ENCODE measurements at places on chromosomes 11 and 22.

DNA sequence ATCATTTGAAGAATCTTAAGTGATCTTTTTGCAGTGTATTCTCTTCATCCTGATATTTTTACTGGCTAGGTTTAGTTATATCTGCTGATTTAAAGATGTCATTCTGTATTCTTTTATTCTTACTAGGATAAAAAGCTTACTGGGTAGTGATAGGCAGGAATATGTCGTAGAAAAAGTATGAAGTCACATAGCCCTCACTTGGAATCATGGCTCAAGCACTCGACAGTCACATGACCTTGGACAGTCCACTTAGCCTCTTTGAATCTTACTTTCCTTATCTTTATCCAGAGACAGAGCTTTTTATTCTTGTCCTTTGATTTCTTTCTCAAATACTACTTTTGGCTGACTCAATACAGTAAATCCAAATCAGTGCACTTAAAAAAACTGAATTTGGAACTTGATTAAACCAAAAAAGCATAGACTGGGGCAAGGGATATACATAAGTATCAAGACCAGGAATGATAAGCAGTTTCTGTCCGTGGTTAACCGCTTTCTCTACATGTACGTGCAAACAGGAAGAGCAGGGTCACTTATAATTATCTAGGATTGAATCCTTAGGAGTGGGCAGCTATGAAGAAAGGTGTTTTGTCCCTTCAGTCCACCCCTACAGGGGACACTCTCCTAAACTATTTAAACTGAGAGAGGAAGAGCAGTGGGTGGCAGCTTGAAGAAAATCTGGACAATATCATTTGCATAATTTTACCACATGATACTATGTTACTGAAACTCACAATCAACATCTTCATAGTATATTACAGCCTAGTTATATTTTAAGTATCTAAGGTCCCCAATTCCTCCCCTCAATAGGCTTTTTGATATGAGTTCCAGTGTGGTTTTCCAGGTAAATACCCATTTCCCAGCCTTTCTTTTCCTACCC lies 8.0 kb downstream of the MMP7 start:
- no peak for DNase-seq

DNA sequence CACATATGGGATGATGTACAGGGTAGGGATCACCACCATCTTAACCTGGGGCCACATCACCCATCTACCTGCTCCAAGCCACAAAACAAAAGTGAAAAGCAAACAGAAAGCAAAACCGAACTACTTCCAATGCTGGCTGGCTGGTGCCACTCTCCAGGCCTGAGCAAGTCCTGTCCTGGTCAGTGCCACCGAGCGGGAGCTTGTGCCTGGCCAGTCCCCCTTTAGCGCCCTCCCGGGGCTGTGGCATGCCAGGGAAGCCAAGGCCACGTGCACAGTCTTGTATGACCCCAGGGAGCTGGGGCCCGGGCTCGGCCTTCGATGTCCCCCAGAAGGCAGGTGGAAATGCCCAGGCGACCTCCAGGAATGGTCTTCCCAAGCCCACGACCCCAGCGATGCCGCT lies 17.9 kb upstream of the NAP1L4 start:
- DNase-seq = no peak

GRCh38 chr11:40030867-40031266 lies 1428.6 kb downstream of the LRRC4C start:
- DNase-seq = no peak

DNA sequence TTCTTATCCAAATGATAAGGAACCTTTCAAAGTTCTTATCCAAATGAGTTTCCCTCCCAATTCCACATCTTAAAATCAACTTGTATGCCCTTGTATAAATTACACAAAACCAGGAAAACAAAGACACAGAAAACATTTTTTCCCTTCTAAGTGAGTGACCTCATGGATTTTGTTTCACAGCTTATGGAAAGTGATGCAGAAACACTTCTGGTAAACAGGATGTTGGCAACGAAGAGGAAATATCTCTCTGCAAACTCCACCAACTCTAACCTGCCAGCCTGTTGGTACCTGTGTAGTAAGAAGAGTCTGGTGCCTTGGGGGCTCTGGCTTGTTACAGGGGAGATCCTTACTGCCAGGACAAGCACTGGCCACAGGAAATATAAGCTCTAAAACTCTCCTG lies 57.0 kb downstream of the CELSR1 start:
- no peak for DNase-seq

DNA sequence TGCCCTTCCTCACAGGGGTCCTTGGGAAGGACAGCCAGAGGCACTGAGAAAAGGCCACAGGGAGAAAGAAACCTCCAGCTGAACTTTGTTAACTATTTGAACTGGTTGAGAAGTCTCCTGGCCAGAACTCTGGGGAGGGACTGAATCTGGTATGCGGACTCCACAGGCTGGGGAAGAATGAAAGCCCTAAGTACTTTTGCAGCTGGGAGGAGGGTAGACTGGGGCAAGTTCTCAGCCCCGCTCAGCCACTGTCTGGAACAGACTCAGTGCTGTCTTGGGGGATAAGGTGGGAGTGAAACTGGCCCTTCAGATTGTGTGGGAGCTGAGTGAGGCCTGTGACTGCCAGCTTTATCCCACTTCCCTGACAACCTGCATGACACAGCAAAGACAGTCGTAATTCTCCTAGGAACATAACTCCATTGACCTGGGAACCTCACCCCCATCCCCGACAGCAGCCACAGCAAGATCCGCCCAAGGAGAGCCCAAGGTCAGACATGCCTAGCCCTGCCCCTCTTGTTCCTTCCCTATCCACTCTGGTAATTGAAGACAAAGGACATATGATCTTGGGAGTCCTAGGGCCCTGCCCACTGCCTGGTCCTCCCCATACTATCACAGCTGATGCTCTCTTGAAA lies 475.1 kb upstream of the CNTN5 start:
- no peak for DNase-seq
